ENCODE measurements at places on chromosomes 7 and 10. TPM values are rescaled to one million over a fixed set of nuclear protein-coding genes. Genes with fewer than 3 reads are reported as not detected.

SAMD9L gene
- 43.1 TPM for total RNA-seq

GRB10 gene
- total RNA-seq = 92.2 TPM

CALML3 gene
- total RNA-seq = not detected

GRK5 gene
- total RNA-seq = 38.6 TPM

GLRX3 gene
- 54.3 TPM for total RNA-seq

HTR5A gene
- total RNA-seq = not detected

TRIM74 gene
- total RNA-seq = not detected

GRID1 gene
- 2.1 TPM for total RNA-seq

BMPER gene
- 14.1 TPM for total RNA-seq

MEOX2 gene
- total RNA-seq = 6.9 TPM

POM121L12 gene
- not detected for total RNA-seq

GPR158 gene
- total RNA-seq = 0.03 TPM

CPA4 gene
- not detected for total RNA-seq
